ENCODE measurements at places on chromosomes 11 and 22.

GRCh38 chr11:62678433-62678769, 472 bp downstream of the UBXN1 start:
- DNase-seq = no peak

GRCh38 chr11:113473983-113474361, 1.2 kb downstream of the DRD2 start:
- DNase-seq = no peak

- DNase-seq = no peak
Observed at GRCh38 chr22:32544953-32545558, 70.4 kb downstream of the FBXO7 start.

DNA sequence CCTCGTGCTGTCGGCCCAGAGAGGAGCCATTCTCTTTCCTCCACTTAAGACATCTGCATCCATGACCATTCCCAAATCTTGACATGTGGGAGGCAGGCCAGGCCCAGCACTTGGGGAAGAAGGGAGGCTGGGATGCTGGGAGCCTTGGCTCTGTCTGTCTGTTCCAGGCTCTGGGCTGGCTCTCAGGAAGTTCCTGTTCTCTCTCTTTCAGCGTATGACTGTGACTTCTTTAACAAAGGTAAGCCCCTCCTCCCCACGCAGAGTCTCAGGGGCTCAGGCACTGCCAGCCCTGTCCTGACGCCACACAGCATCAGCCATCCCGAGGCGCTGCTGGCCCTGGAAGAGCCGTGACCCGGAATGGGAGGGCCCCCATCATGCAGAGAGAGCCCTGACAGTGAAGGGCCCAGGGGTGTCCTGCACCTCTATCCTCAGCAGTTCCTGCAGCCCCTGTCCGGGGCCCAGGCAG, 52.4 kb downstream of the OTOG start:
- no peak for DNase-seq

DNA sequence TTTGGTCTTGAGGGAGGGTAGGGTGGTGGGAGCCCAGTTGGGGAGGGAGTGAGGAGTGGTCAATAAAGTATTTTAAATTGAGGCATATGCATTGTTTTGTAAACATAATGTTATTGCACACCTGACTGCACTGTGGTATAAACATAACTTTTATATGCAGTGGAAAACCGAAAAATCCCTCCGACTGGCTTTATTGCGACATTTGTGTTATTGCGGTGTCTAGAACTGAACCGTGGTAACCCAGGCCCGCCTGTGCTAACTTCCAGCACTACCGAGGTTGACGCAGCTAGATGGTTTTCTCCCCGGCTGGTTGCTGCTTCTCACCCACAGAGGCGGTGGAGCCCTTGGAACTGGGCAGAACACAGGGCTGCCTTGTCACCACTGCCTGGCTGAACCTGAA, 7.6 kb upstream of the RNH1 start:
- no peak for DNase-seq

GRCh38 chr11:122392508-122392907, 263.0 kb upstream of the UBASH3B start:
- DNase-seq = no peak

DNA sequence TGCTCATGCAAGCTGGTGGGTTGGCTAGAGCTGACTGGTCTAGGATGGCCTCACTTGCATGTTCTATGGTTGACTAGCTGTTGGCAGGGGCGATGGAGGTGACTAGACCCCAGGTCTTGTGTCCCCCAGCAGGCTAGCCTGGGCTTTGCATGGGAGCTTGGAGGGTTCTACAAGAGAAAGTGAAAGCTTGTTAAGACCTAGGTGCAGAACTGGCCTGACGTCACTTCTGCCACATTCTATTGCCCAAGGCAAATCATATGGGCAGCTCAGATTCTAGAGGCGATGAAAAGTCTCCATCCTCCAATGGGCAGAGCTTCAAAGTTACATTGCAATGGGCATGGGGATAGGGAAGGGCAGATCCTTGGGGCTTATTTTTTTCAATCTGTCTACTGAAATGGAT, 170.9 kb downstream of the MIAT start:
- no peak for DNase-seq

DNA sequence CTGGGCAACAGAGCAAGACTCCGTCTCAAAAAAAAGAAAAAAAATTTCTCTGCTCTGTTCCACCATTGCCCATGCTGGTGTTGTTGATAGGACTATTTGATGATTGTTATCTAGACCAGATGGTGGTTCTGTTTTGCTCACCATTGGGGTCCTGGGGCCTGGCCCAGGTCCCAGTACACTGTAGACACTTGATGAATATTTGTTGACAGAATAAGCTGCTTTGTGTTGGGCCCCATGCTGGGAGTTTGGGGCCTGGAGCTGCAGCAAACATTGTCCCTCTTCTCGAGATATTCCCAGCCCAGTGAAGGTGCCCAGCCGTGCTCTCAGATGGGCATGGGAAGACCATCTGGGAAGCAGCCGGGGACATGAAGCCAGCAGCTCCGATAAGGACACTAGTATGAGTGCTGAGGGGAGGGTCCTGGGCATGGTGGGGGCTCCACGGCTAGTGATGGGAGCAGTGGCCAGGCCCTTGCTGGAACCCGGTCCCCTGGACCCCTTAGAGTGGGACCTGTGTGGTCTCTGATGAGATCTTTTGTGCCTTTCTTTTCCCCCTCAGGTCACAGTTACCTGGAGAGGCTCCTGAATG, 13.6 kb downstream of the INCENP start:
- no peak for DNase-seq

GRCh38 chr11:128692753-128693415, 988 bp upstream of the FLI1 start:
- no peak for DNase-seq

DNA sequence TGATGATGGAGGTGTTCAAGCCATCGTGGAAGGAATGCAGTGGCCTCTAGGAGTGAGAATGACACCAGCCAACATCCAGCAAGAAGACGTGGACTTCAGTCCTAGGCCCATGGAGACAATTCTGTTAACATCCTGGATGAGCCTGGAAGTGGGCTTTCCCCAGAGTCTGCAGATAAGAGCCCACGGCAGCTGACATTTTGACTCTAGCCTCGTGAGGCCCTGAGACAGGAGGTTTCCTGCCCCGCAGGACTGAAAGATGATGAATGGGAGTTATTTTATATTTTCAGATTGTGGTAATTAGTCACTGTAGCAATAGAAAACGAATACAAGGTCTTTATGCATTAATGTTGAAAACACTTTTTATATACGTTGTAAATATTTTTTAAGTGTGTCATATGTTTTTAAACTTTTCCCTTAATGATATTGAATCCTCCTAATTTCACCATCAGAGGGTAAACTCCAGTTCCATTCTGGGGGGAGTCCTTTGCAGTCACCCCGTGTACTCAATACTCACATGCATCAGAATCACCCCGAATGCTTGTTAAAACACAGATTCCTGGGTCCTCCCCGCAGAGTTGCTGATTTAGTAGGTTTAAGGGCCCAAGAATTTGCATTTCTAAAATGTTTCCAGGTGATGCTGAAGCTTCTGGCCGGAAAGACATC, 570 bp upstream of the TPCN2 start:
- DNase-seq = no peak

GRCh38 chr11:64742889-64743590, 902 bp downstream of the RASGRP2 start:
- peak; percentile 73 for DNase-seq

DNA sequence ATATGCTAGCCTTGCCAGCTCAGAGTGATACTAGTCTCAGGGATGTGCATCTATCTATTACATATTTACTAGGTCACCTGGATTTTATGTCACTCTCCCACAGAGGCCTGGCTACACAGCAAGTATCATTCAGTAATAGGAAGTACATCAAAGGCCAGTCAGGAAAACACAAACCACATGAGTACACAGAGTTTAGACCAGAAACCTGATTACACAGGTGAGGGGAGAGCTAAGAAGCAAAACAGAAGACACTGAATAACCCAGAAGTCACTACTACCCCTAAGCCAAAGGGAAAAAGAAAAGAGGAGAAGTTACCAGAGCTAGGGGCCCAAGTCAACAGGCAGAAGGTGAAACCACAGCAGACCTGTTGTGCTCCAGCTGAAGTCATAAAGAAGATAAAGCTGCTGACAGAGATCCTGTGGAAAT, 13.3 kb downstream of the LPXN start:
- DNase-seq = no peak

GRCh38 chr22:43412808-43413795, 1.3 kb downstream of the MPPED1 start:
- DNase-seq = no peak

- no peak for DNase-seq
Observed at GRCh38 chr22:19630614-19631013, 83.7 kb upstream of the SEPTIN5 start.

DNA sequence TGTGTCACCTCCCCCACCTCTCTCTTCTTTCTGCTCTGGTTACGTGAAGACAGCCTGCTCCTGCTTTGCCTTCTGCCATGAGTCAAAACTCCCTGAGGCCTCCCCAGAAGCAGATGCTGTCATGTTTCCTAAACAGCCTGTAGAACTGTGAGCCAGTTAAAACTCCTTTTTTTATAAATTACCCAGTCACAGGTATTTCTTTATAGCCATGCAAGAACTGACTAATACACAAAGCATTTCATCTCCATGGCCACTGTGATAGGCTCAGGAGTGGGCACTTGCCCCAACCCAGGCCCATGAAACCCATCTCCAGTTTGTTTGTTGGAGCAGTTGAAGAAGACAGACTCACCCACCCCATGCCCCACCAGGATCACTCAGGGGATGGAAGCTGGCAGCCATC, 253.3 kb upstream of the ISX start:
- no peak for DNase-seq

GRCh38 chr11:63553759-63554158, 9.4 kb downstream of the PLAAT2 start:
- peak; percentile 28 for DNase-seq

- no peak for DNase-seq
Observed at GRCh38 chr11:57421066-57421465, 5.9 kb downstream of the SLC43A3 start.

DNA sequence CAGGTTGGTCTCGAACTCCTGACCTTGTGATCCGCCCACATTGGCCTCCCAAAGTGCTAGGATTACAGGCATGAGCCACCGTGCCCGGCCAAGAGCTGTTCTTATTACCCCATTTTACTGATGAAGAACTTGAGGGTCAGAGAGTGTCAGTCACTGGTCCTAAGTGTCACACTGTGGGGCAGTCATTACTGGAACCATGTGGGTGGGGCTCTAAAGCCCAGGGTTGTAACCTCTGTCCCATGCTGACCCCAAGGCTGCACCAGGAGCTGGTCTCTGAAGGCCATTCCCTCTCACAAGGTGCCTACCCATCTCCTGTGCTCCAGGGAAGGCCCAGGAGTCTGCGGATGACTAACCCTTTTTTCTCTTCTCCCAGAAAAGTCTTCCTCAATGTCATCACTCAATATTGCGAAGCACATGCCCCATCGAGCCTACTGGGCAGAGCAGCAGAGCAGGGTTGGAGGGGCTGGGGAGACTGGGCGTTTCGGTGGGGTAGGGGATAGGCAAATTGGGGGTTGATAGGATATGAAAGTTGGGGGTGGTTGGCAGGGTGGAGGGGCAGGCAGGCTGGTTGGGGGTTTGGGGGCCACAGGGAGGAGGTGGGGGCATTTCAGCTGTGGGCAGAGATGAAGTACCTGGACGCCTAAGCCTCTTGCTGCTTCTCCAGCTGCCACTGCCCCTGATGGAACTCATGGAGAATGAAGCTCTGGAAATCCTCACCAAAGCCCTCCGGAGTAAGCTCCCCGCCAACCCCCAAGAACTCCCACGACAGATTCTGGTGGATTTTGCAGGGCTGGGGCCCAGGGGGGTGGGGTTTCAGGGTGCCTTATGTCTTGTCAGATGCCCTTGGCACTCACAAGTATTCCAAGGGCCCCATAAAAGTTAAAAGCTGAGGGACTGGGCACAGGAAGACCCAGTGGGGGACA, 2.0 kb upstream of the ESRRA start:
- DNase-seq = no peak

DNA sequence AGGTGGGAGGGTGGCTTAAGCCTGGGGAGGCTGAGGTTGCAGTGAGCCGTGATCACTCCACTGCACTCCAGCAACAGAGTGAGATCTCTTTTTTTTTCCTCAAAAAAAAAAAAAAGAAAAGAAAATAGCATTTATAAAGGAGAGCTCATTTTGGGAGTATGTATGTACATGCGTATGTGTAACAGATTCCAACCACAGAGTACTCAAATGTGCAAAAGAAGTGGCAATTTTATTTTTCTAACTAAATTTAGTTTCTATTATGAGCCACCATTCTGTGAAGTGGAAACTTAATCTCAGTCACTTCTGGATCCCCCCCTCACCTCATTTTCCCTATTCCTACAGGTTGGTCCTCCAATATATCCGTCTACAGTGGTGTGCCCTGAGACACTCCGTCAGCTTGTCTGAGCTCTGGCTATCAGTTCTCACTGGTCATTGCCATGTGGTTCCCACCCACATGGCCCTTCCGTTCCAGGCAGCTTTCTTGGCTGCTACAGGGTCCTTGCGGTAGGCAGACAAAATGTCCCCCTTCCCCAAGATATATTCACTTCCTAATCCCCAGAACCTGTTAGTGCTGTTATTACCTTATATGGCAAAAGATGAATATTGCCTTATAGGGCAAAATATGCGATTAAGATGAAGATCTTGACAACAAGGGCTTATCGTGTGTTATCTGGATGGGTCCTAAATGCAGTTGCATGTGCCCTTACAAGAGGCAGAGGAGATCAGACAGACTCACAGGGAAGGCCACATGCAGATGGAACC, 35.8 kb upstream of the TSKU start:
- DNase-seq = no peak

- DNase-seq = no peak
Observed at GRCh38 chr11:78780889-78781288, 206.2 kb upstream of the NARS2 start.

GRCh38 chr22:20405931-20406685, 12.2 kb downstream of the ZNF74 start:
- DNase-seq = no peak

DNA sequence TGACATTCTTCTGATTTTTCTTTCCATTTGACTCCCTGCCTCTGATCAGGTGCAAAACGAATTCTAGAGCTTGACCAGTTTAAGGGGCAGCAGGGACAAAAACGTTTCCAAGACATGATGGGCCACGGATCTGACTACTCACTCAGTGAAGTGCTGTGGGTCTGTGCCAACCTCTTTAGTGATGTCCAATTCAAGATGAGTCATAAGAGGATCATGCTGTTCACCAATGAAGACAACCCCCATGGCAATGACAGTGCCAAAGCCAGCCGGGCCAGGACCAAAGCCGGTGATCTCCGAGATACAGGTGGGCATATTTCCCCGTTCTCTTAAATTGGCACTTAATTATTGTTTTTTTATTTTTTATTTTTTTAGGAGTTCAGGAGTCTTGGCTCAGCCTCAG, 15.4 kb downstream of the XRCC6 start:
- DNase-seq = no peak

DNA sequence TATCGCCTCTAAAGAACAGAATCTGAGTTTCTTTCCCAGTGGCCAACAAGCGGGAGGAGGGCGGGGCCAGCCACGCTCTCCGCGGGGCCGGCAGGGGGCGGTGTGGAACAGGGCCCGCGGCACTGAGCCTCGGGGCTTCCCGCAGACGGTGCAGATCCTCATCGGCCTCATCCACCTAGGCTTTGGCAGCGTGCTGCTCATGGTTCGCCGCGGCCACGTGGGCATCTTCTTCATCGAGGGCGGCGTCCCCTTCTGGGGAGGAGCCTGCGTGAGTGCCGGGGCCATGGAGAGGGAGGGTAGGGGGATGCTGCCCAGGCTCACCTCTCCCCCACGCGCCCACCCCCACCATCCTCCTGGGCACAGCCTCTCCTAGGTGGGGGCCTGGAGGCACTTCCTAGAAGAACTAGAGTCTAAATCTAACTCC, 10.7 kb downstream of the MS4A15 start:
- no peak for DNase-seq

- no peak for DNase-seq
Observed at GRCh38 chr11:75771646-75772410, 3.2 kb downstream of the DGAT2 start.

GRCh38 chr11:17629113-17629512, 82.1 kb downstream of the OTOG start:
- no peak for DNase-seq

Measured in activated T-helper 1 cell treated with Interleukin-2 at 50 U/mL for 16 hours (primary cell).